Activated CD4-positive, CD25-positive, alpha-beta regulatory T cell treated with anti-CD3 and anti-CD28 coated beads, Interleukin-2, amount 50 U/mL, for 72 hours (primary cell): ENCODE measurements at places on chromosomes 6 and 20.

GRCh38 chr20:7094438-7094997 is 327.0 kb downstream of the BMP2 start:
- no peak for DNase-seq

- DNase-seq, result no peak
Observed at GRCh38 chr6:154558513-154558912, 48.0 kb upstream of the CNKSR3 start.

GRCh38 chr6:52620055-52620905 is 43.4 kb upstream of the TRAM2 start:
- DNase-seq, result no peak

GRCh38 chr6:50527985-50528384 is 185.3 kb upstream of the TFAP2D start:
- DNase-seq, result no peak

GRCh38 chr6:31538805-31539400 is 2.9 kb downstream of the DDX39B start:
- DNase-seq, result no peak

- DNase-seq, result no peak
Observed at GRCh38 chr20:59064214-59064722, 21.7 kb upstream of the PRELID3B start.

DNA sequence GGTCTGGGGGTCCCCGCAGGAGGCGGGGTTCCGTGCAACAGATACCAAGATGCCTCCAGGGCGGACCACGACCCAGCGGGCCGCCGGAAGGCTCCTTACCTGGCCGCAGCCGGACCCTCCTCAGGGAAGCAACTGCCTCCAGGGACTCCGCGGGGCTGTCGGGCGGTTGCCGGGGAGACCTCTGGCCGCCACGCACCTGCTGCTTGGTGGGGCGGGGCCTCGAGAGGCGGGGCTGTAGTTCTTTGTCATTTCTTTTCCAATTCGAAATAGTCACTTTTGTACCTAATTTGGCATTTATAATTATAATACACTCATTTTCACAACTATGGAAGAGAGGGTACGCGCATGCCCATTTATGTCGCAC is 647 bp downstream of the AK9 start:
- peak; percentile 73 for DNase-seq

GRCh38 chr6:117653949-117654348 is 21.3 kb upstream of the NUS1 start:
- no peak for DNase-seq

- no peak for DNase-seq
Observed at GRCh38 chr6:126795161-126795560, 323.3 kb upstream of the RSPO3 start.

GRCh38 chr6:23016696-23017095 is 447.3 kb downstream of the HDGFL1 start:
- no peak for DNase-seq

GRCh38 chr6:91860541-91861335 is 1273.9 kb upstream of the MAP3K7 start:
- DNase-seq, result no peak

GRCh38 chr20:32326504-32326845 is 31.7 kb upstream of the ASXL1 start:
- no peak for DNase-seq

DNA sequence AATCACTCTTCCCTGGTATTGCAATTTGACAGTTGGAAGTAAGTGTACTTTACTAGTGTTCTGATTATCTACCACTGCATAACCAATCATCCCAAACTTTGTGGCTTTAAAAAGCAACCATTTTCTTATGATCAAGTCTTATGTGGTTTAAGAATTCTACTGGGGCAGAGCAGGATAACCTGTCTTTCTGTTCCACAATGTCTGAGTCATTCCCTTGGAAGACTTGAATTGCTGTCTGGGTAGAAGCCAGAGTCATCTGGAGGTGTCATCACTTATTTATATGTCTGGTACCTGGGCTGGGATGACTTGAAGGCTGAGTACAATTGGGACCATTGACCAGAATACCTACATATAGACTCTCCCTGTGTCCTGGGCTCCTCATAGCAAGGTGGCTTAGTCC is 644.3 kb downstream of the HDGFL1 start:
- DNase-seq, result no peak

DNA sequence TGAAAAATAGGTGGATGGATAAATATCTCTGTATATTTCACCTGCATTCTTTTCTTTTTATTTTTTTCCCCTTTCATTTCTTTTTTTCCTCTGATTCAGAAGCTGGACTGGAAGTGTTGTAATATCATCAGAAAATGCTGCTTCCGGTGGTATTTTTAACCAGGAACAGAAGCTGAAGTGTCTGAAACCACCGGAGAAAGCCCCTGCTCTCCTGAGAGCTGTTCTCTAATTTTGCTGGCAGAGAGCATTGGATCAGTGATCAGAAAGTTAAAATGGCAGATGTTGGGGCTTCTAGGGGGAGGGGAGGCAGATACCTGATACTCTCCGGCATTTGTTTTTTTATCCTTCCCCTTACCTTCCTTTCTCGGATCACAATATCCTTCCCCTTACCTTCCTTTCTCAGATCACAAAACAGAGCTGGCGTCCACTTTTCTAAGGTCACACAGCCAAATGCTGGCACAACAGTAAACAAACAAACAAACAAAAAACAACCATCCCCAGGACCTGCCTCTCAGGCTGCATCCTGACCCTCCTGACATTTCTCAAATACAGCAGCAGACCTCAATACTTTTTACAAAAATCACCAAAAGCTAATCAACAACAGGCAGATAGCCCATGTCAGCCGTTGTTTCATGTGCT is 143.2 kb upstream of the ZNF217 start:
- no peak for DNase-seq

DNA sequence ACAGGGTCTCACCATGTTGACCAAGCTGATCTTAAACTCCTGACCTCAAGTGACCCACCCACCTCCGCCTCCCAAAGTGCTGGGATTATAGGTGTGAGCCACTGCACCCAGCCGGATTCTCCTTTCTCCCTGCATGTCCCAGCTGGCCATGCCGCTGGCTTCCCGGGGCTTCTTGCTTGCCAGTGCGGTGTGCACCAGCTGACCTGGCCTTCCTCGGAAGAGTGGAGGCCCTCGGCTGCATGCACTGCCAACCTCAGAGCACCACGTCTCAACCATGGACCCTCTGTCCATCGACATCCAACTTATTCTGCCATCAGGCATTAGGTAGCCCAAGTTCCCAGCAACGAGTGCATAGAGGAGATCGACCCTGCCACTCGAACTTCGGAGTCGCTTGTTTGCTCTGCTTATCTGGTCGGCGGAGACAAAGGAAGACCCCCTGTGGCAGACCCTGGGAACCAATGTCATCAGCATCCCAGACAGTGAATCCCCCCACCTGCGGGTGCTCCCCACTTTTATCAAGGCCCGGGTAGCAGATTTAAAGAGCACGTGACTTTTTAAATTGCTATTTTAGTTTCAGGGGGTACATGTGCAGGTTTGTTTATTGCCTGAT is 307.8 kb downstream of the CDH4 start:
- no peak for DNase-seq

- no peak for DNase-seq
Observed at GRCh38 chr6:44082872-44083321, 44.4 kb downstream of the MRPL14 start.

GRCh38 chr20:48440916-48441315 is 386.9 kb downstream of the PREX1 start:
- no peak for DNase-seq

DNA sequence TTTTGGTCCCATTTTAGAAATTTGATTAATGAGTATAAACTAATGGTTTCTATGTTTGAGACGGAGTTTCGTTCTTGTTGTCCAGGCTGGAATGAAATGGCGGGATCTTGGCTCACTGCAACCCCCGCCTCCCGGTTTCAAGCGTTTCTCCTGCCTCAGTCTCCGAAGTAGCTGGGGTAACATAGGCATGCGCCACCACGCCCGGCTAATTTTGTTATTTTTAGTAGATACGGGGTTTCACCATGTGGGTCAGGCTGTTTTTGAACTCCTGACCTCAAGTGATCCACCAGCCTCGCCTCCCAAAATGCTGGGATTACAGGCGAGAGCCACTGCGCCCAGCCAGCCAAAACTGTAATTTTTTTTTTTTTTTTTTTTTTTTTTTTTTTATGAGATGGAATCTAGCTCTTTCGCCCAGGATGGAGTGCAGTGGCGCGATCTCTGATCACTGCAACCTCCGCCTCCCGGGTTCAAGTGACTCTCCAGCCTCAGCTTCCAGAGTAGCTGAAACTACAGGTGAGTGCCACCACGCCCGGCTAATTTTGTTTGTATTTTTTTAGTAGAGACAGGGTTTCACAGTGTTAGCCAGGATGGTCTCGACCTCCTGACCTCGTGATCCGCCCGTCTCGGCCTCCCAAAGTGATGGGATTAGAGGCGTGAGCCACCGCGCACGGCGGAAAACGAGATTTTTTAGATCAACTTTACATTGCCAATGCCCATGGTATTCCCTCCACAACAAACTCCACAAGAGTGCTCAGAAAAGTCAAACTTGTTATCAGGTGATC is 127.8 kb downstream of the HFE start:
- no peak for DNase-seq

DNA sequence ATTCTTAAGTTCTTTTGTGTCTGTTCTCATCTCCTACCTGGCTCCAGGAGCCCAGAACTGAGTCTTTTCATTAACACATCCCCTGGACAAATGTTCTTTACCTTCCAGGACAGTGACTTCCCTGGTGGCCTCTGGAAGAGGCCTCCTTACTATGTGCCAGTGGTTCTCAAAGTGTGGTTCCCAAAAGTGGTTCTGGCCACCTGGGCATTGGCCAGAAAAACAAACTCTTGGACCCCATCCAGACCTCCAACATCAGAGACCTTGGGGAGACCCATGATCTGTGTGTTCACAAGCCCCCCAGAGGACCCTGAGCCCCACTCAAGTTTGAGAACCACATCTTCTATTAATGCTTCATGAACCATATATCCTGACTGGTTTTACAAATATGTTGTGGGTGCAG is 7.2 kb upstream of the VSX1 start:
- DNase-seq, result no peak

DNA sequence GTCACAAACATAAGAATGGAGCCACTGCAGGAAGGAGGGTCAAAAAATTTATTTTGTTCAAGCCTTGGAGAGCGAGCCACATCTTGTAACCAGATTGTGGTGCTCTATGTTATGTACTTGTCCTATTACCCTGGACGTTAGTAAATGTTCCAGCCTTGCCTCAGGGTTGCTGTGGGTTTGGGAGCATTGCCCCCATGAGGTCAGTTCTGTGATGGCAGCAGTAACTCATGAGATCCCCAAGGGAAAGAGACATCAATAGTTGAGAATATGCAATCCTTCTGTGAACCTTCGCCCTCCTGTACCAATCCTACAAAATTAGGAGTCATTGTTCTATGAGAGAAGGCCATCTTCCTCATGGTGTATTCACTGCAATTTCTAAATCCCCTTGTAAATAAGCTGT is 16.4 kb upstream of the CFAP206 start:
- no peak for DNase-seq

DNA sequence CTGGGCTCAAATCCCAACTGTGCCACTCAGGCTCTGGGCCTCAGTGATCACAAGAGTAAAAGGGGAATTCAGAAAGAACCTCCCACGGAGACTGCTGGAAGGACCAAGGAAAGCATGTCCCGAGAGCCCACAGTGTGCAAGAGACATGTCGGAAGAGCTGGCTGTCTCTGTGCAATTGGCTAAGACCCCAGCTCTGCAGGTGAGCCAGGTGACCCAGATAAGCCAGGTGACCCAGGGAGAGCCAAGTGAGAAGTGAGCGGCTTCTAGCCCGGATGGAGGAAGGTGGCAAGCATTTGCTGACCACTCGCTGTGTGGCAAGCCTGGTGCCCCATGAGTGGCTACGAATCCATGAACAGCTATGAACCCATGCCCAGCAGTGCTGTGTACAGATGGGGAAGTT is 59.1 kb downstream of the RIPOR3 start:
- DNase-seq, result no peak

- DNase-seq, result no peak
Observed at GRCh38 chr6:12977806-12978205, 261.2 kb downstream of the PHACTR1 start.

- DNase-seq, result no peak
Observed at GRCh38 chr6:148934539-148934938, 187.7 kb downstream of the UST start.

DNA sequence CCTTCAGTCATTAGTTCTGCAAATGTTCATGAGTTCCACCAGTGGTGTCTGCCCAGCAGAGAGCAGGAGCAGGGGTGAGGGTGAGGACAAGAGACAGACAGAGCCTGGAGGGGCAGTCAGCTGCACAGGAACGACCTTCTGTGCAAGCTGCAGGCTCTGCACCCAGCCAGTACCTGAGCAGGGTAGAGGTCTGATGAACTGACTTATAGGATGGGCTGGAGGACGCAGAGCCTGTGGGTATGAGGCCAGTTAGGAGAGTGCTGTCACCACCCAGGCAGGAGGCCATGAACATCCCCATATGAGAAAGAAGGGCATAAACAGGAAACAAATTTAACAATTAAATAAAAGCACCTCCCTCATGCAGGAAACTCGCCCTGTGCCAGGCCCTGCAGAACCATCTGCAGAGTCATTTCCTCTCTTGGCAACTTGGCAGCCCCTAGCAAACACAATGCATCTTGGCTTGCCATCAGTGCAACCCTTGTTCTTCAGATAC is 17.9 kb downstream of the C6orf15 start:
- peak; percentile 36 for DNase-seq

- DNase-seq, result no peak
Observed at GRCh38 chr20:21564127-21564773, 50.4 kb upstream of the NKX2-2 start.

DNA sequence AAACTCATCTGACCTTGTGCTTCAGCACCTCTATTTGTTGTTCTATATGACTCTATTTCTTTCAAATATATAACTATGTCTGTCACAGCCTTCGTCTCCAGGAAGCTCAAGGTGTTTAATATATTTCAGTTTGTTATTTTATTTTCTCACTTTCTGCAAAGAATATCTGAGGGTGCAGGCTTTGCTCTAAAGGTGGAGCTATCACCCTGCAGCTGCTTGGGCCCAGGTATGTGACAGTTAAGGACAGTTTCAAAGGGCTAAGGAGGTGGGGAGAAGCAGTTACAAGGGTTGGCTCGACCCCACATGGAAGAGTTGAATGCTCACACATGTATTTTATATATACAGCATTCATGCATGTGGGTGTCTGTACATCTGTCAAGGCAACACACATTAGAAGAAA is 405.6 kb downstream of the BTBD9 start:
- no peak for DNase-seq

DNA sequence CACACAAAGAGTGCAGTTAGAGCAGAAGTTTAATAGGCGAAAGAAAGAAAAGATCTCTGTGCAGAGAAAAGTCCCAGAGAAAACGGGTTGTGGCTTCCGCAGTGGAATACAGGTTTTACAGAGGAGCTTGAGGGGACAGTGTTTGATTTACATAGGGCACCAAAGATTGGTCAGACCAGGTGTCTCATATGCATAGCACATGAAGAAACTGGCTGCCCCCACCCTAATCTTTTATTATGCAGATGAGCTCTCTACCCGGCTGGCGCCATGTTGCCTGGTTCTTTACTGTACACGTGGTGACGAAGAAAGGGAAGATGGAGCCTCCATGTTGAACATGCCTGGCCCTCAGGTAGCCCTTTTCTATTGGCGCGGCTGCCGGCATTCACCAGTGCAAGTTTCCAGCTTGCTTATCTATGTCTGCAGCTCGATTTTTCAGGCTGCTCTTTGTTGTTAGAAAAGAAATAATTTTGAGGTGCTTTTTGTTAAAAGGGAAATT is 47.4 kb downstream of the SLC35B3 start:
- DNase-seq, result no peak

- DNase-seq, result no peak
Observed at GRCh38 chr20:10478205-10478604, 43.1 kb downstream of the SLX4IP start.

GRCh38 chr6:144844596-144844995 is 559.5 kb downstream of the UTRN start:
- no peak for DNase-seq

GRCh38 chr20:50876816-50877215 is 54.4 kb downstream of the ADNP start:
- DNase-seq, result no peak
